ENCODE measurements at places on chromosomes 7 and 10. TPM values are rescaled to one million over a fixed set of nuclear protein-coding genes. Genes with fewer than 3 reads are reported as not detected.

RHOBTB1 gene
- 32.1 TPM for total RNA-seq

SEMA3A gene
- 56.7 TPM for total RNA-seq

ZNF394 gene
- total RNA-seq = 25.8 TPM

RAPGEF5 gene
- 110 TPM for total RNA-seq

STN1 gene
- 31.0 TPM for total RNA-seq

TMEM72 gene
- total RNA-seq = not detected

- no peak for DNase-seq
Observed at GRCh38 chr7:31921047-31921446, 149.2 kb downstream of the PDE1C start.

DNA sequence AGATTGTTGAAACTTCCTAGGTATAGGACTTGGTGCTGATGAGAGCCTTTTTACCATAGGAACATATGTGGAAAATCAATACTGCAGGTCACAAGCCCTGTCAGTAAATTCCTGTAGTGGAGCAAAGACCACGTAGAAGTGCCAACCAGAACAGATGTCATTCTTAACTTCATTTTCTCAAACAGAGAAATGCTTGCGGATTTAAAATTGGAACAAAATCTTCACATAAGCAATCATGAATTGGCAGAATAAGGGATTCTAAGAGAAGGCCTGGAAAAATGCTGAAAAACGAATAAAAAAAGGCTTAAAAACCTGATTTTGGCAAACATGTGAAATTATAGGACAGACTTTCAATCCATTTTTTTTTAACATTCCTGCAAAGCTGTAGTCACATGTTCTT lies 80.8 kb upstream of the SMIM30 start:
- DNase-seq = no peak

DNA sequence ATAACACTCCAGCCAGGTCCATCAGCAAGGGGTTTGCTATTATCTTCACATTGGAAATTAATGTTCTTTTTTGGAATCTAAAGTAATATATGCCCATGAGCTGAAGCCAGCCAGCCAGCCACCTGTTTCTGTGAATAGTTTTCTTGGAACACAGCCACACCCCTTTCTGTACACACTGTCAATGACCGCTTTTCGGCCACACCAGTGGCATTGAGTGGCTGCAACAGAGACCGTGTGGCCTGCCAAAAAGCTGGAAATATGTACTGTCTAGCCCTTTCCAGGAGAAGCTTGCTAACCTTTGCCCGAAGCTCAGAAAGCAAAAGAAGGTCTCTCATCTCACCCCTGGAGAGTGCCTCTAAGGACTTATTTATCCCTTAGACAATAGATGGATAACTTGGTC lies 98.5 kb upstream of the NPS start:
- no peak for DNase-seq

GRCh38 chr7:50151001-50151400 lies 58.0 kb upstream of the ZPBP start:
- DNase-seq = no peak

- DNase-seq = no peak
Observed at GRCh38 chr10:43852149-43852548, 203.5 kb upstream of the ZNF32 start.

DNA sequence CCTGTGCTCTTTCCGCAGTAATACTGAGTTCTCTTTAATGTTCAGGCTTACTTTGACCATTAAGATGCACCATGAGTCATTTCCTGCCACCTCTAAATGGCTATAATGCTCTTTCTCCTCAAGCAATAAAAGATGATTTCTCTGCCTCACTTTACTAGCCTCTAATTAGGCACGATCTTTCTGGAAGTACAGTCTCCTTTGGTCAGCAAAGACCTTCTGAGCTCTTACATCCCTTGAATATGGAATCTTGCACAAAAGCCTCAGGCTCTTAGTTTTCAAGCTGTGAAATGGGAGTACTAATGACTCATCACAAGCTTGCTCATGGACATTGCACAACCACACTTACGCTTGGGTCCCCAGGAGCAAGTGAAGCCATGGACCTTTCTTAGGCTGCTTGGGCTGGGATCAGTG lies 85.9 kb downstream of the FRMD4A start:
- DNase-seq = no peak

- DNase-seq = no peak
Observed at GRCh38 chr7:24713850-24714675, 43.2 kb downstream of the GSDME start.

DNA sequence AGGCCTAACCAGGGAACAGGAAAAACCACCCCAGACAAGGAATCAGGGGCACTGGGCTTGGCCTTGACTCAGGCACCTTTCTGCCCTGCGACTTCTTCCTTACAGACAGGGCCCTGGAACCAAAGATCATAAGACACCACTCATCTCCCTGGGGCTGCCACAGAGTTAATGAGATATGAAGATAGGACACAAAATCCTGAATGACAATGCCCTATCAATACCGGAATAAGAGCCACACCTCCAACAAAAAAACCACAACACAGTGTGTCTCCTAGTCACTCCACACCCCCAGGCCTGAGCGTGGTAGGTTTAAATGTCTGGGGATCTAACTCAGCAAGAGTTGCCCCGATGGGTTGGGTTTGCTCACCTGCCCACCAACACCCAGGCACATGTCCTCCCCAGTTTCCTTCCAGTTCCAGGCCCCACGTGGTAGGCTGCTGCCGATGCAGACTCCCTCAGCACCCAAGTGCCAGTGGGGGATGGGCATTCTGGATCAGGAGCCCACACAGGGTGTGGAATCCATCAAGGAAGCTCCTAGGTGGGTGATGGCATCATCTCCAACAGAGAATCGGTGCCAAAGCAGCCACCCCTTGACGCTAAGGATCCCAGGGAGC lies 3.9 kb downstream of the DLG5 start:
- DNase-seq = no peak

All from lung microvascular endothelial cell (primary cell).